ENCODE measurements at places on chromosomes 2 and 18.

DNA sequence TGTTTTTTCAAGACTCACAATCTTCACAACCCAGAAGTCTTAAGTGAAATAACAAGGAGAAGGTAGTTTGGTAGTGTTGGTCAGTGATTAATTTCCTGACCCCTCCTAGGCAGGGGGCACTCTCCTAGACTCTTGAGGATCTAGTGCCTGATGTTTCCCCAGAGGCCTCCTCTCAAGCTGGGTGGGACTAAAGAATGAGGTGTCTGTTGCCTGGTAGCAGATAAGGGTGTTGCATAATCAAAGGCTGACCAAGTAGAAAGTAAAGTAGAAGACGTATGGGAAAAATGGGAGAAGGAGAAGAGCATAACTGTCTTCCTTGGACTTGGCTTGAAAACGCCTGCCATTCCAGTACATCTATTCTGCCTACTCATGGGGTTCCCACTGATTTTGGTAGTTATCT, 37.8 kb downstream of the VIT start:
- DNase-seq, result no peak

DNA sequence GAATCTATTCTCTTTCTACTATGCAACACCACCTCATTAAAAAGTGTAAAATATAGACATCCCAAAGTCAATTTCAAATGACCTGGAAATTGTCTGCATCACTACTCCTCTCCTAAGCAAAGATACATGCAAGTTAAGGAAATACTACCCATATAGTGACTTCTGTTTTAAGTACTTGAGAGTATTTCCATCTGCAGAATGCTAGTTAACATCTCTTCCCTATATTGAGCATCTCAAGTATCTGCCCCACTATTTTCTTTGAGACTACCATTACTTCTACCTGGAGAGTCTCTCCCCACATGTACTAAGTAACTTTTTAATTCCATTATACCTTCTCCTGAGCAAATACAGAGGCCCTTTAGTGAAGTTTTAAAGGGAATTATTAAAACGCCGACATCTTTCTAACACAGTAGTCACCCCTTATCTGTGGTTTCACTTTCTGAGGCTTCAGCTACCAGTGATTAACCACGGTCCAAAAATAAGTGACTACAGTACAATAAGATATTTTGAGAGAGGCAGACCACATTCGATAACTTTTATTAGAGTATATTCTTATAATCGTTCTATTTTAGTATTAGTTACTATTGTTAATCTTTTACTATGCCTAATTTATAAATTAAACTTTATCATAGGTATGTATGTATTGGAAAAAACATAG, 21.8 kb downstream of the CWC22 start:
- no peak for DNase-seq

DNA sequence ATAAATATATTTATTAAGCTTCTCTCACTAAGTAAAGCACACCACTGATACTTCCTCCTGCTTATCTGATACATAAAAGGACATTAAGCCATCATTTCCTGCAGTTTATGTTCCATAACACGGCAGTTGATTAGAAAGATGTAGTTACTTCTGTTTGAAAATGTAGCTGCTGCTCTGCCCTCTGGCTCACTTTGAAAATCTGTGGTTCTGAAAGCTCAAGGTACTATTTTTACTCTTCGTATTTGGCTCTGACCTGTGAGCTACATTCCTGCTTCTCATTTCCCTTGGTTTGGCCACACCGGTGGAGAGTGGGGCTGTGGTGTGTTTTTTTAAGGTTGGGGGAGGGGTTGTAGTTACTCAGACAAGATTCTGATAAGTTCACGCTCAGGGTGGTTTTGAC, 12.8 kb upstream of the TTN start:
- no peak for DNase-seq

- DNase-seq, result no peak
These were observed 93.4 kb upstream of the FN1 start for GRCh38 chr2:215529271-215529670.

All from naive thymus-derived CD4-positive, alpha-beta T cell (primary cell).